ENCODE measurements at places on chromosomes 4 and X.

GRCh38 chr4:40576651-40577480, 52.8 kb downstream of the RBM47 start:
- DNase-seq: peak; percentile 67

- DNase-seq: no peak
Observed at GRCh38 chr4:28373601-28374000, 1513.0 kb downstream of the STIM2 start.

DNA sequence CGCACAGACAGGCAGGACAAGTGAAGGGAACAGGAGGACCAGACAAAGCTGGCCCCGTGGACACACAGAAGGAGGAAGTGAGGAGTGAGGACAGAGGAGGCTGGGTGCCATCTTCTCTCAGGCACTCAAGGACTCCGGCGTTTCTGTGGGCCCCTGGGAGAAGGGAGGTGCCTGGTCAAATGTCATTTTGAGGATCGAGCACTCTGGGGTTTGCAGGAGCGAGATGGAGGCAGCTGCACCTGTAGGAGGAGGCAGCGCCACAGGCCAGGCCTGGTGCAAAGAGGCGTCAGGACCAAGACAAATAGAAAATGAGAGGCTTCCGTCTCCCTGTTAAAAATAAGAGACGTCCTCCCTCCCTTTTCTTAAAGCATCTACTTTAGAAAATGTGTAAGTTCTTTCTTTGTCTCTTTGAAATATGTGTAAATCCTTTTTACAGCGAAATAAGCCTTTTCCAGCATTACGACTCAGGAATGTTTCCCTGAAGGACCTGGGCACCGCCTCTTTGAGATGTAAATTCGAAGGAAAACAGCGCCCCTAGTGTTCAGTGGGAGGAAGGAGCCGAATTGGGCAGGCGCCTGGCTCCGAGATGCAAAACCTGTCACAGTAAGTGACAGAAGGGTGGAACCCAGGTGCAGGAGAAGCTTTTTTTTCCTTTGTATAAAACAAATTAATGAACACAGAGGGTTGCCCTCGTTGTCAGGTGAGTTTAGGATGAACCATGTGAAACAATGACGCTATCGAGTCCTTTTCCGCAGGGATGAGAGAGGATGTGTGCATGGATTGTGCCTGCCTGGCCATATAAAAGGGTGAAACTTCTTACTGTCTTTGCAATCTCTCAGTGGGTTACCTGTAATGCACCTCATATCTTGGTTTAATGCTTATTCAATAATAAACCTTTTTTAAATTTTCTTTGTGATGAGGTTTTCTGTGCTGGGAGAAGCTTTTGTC, 1.4 kb upstream of the C4orf50 start:
- no peak for DNase-seq

GRCh38 chr4:20109391-20109790, 142.3 kb upstream of the SLIT2 start:
- no peak for DNase-seq

DNA sequence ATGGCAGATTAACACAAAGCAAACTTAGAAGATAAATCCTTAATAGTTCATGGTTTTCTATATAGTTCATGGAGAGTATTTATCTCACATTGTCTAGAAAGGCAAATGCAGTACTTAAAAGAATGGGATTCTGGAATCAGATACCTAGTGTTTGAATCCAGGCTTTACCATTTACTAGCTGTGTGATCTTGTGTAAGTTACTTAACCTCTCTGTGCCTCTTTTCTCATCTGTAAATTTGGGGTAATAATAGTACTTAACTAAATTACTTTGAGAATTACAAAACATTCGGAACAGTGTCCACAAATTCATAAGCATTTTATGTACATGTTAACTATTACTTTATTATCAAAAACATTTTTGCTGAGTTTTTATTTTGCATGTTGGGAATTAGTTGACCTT, 15.8 kb downstream of the MAGEB1 start:
- no peak for DNase-seq

DNA sequence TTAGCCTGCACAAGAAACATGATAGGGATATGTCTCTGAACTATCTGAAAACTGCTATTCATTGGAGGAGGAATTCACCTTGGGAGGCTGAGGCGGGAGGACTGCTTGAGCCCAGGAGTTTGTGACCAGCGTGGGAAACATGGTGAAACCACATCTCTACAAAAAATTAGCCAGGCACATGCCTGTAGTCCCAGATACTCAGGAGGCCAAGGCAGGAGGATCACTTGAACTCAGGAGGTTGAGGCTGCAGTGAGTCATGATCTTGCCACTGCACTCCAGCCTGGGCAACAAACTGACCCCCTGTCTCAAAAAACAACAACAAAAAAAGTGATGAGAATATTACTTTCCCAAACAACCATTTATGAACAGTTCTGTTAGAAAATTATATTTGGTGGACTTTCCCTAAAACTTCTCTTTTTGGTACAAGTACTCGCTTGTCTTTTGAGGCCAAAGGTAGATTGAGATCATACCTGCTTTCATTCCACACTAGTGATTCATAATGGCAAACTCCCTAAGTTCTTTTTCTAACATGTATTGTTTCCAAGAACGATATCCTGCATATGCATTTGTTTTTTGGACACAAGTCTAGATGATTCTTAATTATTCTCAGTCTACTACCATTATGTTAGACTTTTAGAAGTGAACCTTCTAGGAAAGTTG, 33.4 kb downstream of the METTL14 start:
- no peak for DNase-seq

DNA sequence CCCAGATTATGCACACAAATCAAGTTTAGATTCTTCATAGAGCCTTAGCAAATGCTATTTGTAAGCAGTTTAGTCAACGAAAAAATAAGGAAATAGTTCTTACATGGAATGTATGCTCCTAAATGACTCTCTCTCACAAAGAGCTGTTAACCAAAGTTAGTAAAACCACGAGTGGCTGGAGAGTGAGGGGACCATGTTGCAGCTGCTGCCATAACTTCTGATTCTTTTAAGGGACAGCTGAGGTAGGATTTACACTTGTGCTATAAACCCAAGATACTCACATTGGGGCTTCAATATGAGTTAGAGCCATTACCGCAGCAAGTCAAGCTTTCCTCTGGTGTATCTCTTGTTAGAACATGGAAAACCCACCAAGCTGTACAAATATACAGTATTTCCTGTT, 2.7 kb downstream of the DOCK11 start:
- no peak for DNase-seq

GRCh38 chr4:95602872-95603271, 54.1 kb upstream of the UNC5C start:
- DNase-seq: no peak

DNA sequence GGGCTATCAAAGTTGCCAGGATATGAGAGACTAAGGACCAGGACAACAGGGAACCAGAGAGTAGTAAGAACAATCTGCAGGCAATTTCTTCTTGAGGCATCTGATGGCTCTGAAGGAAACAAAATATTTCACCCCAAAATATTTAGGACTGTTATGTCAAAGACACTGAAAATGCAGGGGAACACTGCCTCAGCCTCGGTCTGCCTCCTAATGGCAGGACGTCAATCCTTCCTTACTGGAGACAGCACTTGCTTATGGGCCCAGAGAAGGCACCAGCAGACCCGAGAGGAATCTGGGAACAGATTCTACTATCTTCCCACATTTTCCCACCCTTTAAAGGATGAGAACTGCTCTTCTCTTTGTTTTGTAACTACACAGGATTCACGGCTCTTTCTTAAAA, 23.3 kb downstream of the RNF150 start:
- DNase-seq: no peak

- no peak for DNase-seq
Observed at GRCh38 chr4:109665783-109666485, 37.3 kb downstream of the CASP6 start.

DNA sequence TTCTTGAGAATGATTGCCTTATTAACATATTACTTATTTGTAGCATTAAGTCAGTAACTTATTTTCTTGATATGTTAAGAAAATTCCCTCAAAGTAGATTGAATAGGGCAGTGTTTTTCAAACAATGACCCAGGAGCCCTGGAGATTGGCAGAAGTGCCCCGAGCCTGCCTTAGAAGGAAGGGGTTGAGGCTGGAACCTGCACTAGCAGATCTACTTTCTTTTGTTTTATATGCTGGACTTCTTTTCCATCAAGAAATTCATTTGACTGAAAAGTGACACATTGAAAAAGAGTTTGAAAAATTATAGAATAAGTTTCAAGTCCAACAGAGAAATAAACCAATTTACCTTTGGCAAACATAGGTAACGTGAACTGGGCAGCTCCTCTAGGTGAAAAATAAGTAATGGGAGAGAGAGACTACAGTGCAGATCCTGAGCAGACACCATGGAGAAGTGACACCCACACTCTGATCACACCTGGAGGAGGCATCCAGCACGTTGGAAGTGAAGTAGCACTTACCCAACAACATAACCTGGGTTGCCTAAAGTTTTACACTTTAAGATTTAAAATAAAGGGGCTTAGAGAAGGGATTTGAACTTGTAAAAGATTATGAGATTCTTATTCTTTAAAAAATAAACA, 18.6 kb downstream of the ARSJ start:
- no peak for DNase-seq

DNA sequence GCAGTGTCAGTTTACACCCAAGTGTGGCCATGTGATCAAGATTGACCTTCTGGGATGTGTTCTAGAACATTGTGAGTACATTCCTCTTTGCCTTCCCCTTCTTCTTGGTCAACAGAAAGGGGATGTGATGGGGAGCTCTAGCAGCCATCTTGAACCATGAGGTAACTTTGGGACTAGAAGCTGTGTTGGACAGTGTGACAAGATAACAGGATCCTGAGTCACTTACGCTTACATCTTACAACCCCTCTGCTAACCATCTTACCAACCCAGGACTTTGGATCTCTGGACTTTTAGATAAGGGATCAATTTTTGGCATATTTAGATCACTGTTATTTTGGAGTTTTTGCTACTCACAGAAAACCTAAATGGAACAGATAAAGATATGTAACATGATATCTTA, 625.6 kb downstream of the BCOR start:
- DNase-seq: no peak

DNA sequence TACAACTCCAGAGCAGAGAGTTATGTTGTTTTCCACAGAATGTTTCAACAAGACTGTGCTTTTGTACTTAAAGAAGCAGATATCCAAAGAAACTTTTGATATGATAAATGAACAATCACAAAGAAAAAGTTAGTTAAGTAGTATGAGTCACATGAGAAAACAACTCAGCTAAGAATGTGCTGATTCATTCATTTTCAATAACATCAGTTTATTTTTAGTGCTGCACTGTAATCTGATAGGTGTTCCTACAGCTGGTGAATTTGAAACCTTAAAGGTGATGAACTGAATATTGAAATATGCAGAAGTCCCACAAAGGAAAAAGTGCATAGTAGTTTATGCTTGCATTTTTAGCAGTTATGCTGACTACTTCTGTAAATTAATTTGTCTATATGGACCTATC, 180.3 kb upstream of the TENM3 start:
- peak; percentile 46 for DNase-seq

GRCh38 chrX:140525448-140525847, 20.6 kb upstream of the SOX3 start:
- peak; percentile 29 for DNase-seq

- DNase-seq: no peak
Observed at GRCh38 chr4:146238107-146238506, 23.8 kb downstream of the REELD1 start.

DNA sequence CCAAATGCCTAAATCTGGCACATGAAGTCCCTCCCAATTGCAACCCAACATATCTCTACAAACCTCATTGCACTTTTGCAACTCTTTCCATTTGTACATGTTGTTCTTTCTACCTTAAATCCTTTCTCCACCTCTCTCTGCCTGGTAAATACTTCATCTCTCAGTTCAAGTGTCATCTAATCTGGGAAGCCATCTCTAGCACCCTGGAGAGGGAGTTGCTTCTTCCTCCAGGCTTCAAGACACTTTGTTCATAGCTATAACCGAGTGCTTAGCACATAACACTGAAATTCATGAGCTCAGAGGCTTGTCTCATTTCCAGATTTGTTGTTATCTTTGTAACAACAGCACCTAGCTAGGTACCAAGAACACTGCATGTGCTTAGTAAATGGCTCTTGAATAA, 114.8 kb upstream of the NAP1L5 start:
- no peak for DNase-seq

- DNase-seq: no peak
Observed at GRCh38 chr4:152172146-152172545, 363.7 kb downstream of the FBXW7 start.

DNA sequence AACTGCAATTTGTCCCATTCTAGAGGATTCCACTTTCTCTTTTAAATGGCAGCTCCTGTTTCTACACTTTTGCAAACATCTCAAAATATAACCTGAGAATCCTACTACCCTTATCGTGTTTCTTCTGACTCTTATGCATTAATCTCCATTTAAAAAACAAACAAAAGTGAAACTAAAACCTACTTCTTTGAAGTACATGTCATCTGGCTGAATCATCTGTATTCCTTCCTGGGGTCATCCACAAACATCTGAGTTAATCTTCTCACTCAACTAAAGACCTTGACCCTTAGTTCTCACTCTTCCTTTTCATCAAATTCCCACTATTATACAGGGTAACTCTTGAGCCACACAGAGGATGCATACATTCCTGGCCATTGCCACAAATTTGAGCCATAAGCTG, 584.8 kb downstream of the PPARGC1A start:
- no peak for DNase-seq

DNA sequence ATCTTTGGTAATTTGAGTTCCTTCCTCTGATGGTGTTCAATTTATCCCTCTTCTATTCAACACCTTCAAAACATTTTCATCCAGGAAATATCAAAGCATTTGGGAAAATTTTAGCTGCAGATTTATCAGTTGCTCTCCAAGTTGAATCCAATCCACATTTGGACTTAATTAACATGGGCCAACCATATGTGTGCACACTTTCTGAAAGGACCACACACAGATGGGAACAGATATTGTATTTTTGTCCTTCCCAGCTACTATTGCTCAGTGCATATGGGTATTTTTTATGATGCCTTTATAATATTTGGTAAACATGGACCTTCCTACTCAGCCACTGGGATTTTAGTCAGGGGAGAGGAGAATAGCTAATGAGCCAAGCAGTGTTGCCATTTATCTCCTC, 65.2 kb downstream of the GLRA2 start:
- DNase-seq: no peak

- DNase-seq: no peak
Observed at GRCh38 chrX:148804579-148805355, 304.4 kb downstream of the AFF2 start.

- DNase-seq: no peak
Observed at GRCh38 chr4:37615059-37615719, 71.0 kb downstream of the RELL1 start.

GRCh38 chr4:76532805-76533204, 97.8 kb downstream of the SHROOM3 start:
- no peak for DNase-seq

GRCh38 chr4:155530857-155531256, 135.8 kb upstream of the GUCY1A1 start:
- no peak for DNase-seq

DNA sequence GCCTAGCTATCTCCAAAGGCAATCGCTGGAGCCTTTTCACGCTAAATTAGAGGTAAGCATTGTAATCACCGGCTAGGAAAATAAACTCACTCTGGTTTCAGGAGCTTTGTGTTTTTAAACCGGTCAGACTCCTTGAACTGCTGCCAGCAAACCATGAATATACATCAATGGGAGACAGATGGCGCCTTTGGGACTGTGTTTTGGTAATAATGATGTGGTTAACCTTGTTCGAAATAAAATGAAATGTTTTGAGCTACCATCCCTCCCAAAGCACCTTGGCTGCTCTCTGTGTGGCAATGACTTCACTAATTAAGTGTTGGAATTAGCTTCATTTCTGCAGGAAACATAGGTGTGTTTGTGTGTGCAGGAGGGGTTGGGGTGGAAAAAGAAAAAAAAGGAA, 65.3 kb downstream of the CLNK start:
- DNase-seq: no peak
